ENCODE measurements at places on chromosomes 1 and 21. TPM values are rescaled to one million over a fixed set of nuclear protein-coding genes. Genes with fewer than 3 reads are reported as not detected.
A peak's percentile ranks its signal among the peaks of the same experiment; 100 is the strongest.

DNA sequence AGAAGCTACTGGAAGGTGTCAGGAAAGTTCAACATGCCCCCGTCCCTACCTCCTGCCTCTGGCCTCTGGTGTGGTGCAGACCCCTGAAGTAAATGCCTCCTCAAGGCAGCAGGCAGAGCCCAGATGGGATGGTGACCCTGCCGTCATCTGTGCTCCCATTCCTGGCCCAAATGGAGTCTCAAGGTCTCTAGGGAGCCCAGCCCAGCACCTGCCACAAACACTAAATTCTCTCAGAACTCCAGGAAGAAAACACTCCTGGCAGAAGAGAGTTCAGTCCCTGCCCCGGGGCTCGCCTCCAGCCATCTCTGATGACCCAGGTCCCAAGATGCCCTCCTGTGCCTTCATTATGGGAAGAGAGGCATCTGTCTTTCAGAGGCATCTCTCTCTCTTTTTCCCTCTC, 261.6 kb upstream of the TMEM51 start:
- DNase-seq: no peak

DNA sequence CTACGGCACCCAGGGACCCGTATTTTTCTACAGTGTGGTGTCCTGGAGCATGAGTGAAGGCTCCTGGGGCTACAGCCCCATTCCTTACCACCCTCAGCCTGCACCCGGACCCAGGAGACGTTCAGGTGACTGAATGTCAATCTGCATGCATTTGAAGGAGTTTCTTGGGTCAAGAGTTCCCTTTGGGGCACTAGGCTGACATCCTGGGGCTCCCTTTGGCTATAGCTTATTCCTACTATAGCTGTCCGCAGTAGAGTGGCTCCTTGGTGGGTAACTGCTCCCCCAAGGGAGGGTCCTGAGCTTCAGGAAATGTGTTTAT, 19.9 kb upstream of the LRRN2 start:
- no peak for DNase-seq

DNA sequence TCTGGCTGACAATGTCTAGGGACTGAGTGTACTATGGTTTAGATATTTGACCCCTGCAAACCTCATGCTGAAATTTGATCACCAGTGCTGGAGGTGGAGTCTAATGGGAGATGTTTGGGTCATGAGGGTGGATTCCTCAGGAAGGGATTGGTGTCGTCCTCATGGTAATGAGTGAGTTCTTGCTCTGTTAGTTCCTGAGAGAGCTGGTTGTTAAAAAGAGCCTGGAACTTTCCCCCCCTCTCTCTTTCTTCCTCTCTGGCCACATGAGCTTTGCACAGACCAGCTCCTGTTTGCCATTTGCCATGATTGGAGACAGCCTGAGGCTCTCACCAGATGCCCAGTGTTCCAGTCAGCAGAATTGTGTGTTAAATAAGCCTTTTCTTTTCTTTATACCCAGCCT, 36.6 kb upstream of the CNIH3 start:
- DNase-seq: no peak

DNA sequence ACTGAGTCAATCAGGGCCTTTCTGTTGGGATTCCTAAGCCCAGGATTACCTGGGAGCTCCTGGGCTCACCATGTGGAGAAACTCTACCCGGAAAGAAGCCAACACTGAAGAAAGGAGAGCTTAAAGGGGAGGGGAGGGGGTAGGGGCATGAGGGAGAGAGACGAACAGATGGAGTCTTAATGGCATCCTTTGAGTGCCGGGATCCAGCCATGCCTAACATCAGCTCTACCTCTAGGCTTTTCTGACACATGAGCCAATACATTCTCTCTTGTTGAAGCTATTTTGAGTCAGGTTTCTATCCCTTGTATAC, 75.0 kb downstream of the NPHP4 start:
- no peak for DNase-seq

DNA sequence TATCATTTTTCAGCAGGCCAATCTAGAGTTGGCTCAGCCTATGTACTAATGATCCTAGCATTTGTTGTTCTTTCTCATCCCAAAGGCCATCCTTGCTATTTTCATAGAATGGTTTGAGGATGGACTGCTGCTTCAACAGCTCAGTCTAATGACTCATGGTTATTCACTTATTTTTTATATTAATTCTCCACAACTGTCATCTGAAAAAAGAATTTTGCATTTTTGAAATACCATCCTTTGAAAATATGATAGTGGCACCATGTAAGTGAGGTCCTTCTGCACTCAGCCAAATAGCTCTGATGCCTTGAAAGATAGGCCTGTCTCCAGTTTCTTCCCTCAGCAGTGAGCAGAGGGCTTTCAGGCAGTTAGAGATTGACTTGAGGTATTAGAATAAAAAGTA, 377.5 kb downstream of the LMO4 start:
- no peak for DNase-seq

GRCh38 chr1:240515505-240515904, 96.5 kb downstream of the GREM2 start:
- no peak for DNase-seq

- DNase-seq: no peak
Measured at GRCh38 chr1:145986551-145986950, 9.8 kb downstream of the TXNIP start.

GRCh38 chr21:30831194-30831765, 1.7 kb upstream of the KRTAP7-1 start:
- no peak for DNase-seq

- DNase-seq: no peak
Measured at GRCh38 chr1:60622486-60622885, 459.9 kb upstream of the NFIA start.

GRCh38 chr1:186325239-186325638, 49.8 kb downstream of the TPR start:
- no peak for DNase-seq

DNA sequence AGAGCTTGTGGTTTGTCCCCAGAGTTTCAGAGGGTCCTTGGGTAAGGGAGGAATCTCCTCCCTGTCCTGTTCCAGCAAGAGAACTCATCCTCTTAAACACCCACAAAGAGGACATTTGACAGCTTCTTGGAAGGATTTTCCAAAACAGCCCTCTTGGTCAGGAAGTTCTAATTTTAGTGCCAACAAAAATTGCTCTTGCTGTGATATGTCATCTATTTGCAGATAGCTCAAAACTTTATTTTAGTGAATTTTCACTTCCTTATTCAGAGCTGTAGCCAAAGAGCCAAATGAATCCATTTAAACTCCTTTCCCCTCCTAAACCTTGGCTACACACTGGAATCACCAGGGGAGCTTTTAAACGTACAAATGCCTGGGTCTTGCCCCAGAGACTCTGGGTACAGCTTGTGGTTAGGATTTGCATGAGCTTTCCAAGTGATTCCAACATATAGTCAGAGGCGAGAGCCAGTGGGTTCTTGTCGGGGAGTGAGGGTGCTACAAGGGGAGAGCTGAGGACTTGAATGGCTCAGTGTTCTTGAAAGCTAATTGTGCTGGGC, 11.8 kb upstream of the RASSF5 start:
- peak; percentile 11 for DNase-seq

DNA sequence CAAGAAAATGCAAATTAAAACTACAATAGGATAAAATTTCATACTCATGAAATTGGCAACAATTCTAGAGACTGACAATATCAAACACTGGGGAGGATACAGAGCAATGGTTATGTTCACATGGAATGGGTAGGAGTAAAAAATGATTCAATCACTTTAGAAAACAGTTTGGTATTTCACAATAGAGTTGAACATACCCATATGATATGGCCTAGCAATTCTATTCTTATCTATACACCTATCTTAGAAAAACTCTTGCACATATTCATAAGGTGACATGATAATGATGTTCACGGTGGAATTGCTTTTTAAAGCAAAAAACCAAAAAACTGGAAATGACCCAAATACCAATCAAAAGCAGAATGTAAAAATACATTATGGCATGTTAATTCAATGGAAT, 28.7 kb downstream of the PHC2 start:
- DNase-seq: no peak

- no peak for DNase-seq
Measured at GRCh38 chr1:43844114-43844513, 89.5 kb upstream of the ARTN start.

GRCh38 chr1:235291599-235292091, 36.3 kb downstream of the ARID4B start:
- DNase-seq: no peak

DNA sequence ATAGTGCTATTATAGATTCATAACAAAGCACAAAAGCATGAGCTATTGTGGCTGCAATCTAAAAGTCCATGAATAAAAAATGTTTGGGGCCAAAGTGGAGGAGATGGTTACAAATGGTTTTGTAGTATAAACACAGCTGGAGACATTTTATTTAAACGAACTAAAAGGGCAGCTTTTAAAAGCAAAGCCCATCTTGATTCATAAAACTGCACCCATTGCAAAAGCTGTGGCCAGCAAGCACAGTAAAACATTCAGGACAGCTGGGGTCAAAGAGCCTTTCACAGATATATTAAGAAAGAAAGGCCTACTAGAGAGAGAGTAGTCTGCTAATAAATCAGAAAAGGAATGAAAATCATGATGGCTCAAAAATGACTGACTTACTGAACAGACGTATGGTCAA, 520.8 kb downstream of the NUF2 start:
- DNase-seq: no peak

- DNase-seq: no peak
Measured at GRCh38 chr1:216183007-216183406, 240.2 kb downstream of the USH2A start.

GRCh38 chr1:12125422-12126355, 41.1 kb upstream of the TNFRSF1B start:
- no peak for DNase-seq

GRCh38 chr1:163290025-163290640, 31.6 kb upstream of the NUF2 start:
- DNase-seq: no peak

DNA sequence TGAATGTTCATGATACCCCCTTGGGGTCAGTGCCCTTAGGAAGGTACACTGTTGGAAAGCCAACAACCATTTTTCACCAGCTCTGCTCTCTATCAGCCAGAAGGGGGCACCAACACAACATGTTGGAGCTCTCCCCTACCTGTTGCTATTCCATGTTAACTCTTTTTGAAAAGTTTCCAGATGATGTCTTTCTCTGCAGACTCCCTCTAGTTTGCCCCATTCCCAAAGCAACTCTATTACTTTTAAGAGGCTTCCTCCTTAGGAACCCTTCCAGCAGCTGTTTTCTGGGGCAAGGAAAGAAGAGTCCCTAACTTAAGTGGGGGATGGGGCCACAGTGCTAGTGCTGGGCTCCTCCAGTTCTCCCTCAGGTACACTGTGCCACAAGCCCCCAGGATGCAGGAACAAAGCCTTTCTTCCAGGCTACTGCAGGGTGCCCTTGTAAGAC, 22.9 kb upstream of the NDC1 start:
- no peak for DNase-seq

GRCh38 chr21:44529011-44529421, 11.0 kb downstream of the KRTAP10-1 start:
- DNase-seq: no peak

DNA sequence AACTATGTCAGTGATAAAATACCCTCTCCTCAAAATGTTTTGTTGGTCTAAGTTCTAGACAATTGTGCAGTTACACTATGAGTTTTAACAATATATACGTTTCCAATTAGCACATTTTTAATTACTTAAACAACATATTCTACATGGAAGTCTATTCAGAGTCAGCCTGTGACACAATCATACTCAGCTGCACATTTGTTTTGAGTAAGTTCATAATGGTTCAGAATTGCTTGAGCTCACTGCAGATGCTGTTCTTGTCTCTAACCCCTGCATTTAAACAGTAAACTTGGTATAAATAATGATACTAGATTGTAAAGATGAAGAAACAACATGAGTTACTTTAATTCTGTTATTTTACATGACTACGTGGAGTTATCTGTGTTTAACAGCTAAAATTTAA, 30.6 kb downstream of the CDKN2C start:
- no peak for DNase-seq

DNA sequence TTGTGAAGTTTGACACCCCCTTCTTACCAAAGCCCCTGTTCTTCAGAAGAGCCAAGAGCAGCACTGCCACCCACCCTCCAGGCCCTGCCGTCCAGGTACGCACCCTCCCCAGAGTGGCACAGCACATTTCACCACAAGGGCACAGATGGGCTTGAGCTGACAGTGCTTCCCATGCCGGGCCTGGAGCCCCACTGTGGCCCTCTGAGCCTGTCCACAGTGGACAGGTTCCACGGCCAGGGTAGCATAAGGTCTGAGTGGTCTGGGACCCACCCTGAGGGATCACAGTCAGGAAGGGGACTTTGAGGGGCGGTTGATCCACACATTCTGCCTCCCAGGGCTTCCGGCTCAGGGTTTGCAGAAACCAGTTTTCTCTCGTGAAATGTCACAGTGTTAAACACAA, 28.6 kb upstream of the PDXK start:
- DNase-seq: no peak

- no peak for DNase-seq
Measured at GRCh38 chr1:150053926-150054325, 13.7 kb upstream of the VPS45 start.

DNA sequence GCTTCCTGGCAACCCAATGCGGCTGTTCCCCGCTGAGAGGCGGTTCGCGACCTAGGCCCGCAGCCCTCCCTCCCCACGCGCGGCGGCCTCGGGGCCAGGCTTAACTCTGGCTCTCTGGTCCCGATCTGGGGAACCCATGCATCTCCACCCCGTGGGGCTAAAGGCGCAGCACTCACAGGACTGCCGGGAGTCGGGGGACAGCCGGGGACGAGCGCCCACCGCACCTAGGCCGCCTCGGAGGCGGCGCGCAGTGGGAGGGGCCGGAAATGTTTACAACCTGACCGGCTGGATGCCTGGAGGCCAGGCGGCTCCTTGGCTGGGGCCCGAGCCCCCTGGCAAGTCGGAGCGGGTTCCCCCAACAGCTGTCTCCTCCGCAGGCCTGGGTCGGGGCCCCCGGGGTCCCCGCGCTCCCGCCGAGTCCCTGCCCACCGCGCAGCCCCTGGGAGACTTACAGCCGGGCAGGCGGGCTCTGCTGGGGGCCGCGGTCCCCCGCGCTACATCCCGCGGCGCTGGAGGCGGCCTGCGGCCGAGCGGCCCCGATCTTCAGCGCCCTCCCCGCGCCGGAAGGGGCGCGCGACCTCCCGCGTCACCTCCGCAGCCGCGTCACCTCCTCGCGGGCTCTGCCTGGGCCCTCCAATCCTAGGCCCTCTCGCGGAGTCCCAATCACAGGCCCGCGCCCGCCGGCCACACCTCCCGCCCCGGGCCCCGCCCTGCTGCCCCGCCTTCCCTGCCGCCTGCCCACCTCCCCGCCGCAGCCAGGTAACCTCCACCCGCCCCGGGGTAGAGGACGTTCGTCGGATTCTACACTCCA, at the start of gene ADIPOR1:
ADIPOR1 (minus strand) TSS at position 580 of the 811 bp plus-strand sequence. CDS start 7,242 bp downstream, outside the sequence.
- DNase-seq: peak; percentile 71

Gene LCE1A
- total RNA-seq: 1.7 TPM

Gene SLC41A1
- 7.6 TPM for total RNA-seq

Gene SERPINC1
- not detected for total RNA-seq

Gene AADACL4
- 0.79 TPM for total RNA-seq

Gene AK5
- total RNA-seq: 6.4 TPM

Gene RGS5
- 20.6 TPM for total RNA-seq

Gene C1orf141
- total RNA-seq: not detected

Gene RAP1GAP
- 3.9 TPM for total RNA-seq

Gene MIXL1
- total RNA-seq: not detected

Gene CACNA1S
- total RNA-seq: 5.3 TPM

Gene CA14
- 0.69 TPM for total RNA-seq

Gene KCNH1
- total RNA-seq: 0.59 TPM

All from skin of body (tissue), 3 donors.